CD4-positive, alpha-beta T cell treated with Interleukin-4 for 4 hours (primary cell): ENCODE measurements at places on chromosomes 2 and 18.

- DNase-seq = no peak
Observed at GRCh38 chr2:108605947-108606346, 71.7 kb downstream of the LIMS1 start.

GRCh38 chr2:7004636-7005035 is 87.4 kb downstream of the RNF144A start:
- DNase-seq = no peak

DNA sequence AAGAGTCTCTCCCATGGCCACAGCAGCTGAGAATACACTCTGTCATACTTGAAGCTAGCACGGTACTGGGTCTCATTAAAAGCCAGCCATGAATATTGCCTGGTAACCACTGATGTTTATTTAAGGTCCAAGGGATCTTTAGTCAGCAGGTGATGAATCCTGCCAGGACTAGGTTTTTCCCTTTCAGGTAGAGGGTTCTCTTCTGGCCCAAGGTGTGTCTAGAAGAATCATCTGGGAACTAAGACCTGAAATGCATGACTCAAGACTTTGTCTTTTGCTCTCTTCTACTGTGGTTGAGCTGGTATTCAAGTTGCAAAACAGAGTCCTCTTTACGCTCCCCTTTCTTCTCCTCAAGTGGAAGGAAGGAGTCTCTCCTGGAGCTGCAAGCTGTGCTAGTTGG is 400.5 kb upstream of the FSIP2 start:
- no peak for DNase-seq

DNA sequence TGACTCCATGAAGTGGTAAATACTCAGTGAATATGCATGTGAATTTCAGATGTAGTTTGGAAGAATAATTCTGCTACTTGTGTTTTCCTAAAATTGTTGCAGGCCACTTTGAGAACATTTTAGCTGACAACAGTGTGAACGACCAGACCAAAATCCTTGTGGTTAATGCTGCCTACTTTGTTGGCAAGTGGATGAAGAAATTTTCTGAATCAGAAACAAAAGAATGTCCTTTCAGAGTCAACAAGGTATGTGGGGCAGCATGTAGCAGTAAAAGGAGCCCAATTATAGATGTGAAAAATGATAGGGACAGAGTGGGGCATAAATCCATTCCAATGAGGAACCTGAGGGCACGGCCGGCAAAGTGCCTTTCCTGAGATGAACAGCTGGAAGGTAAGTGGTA is 16.1 kb downstream of the SERPINB5 start:
- no peak for DNase-seq

DNA sequence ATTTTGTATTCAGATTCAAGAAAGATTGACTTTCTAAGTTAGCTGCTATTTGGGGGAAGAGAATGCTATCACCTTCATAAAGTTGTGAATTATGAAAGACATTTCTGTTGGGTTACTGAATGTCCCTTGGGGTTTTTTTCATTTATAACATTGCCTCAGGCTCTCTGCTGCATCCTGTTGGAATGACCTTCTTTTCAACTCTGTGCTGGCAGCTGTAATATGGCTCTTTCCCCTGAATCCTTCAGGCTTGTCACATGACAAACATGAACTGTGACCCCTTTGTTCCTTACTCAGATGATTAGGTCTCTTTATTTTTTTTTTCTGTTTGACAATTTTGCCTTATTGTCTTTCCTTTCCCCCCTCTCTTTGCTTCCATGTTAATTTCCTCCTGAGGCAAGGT is 159.8 kb downstream of the TAF4B start:
- no peak for DNase-seq

DNA sequence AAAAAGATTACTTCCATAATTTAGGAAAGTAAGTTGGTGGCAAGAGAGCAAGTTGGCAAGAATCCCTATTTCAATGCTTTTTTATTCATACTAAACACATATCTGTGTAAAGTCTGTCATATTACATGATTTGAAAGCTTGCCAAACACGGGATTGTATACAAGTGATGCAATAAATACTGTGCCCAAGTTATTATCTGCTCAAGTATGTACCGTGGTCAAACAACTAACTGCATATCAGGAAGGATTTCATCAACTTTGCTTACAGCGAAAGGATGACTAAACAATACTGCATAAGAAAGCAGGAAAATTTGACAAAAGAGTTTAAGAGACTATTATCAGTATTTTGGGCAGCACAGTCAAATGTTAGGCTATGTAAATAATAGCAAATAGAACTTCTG is 69.6 kb upstream of the SCN1A start:
- DNase-seq = no peak

DNA sequence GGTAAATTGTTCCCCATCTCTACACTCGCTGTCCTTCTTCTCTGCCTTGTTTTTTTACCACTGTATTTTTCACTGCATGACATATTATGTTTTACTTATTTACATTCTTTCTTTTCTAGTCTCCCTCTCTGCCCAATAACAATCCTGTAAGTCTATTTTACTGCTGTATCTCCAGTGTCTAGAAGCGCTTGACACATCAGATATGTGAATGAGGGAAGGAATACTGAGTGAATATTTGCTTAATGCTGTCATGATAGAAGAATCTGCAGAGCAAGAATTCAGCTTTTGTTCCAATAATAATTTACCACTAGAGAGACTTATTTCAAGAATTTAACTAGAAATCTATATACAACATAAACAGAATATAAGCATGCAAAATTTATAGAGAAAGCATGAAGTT is 99.5 kb downstream of the GALNT13 start:
- DNase-seq = no peak

GRCh38 chr18:71252351-71252865 is 963.6 kb downstream of the SOCS6 start:
- no peak for DNase-seq

DNA sequence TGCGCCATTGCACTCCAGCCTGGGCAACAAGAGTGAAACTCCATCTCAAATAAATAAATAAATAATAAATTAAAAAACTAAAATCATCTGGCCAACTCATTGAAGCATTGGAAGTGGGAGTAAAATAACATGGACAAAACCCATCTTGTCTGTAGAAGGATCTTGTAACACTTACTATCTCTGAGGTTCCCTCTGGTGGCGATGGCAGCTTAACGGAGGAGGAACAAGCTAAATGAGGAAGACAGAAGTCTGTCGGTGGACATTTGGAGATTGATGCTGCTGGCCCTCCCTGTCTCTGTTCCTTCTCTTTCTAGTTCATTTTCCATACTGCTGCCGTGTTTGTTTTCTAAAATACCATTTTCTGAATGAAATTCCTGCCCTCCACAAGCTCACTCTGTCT is 43.4 kb downstream of the ZCCHC2 start:
- no peak for DNase-seq

GRCh38 chr2:74777161-74777900 is 56.6 kb upstream of the HK2 start:
- no peak for DNase-seq

DNA sequence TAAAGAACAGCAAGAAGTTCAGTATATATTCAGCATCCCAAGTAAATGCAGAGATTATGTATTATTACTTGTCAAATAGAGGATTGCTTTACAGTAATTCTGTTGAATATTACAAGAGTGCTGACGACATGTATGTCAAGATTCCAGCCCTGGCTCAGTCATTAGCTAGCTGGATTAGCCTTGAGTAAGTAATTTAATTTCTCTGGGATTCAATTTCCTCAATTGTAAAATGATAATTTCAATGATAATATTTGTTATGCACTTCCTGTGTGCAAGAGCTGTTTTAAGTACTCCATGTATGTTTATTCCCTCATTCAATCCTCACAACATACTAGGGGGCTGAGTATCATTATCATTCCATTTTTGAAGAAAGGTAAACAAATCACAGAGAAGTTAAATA is 44.0 kb downstream of the TCF4 start:
- DNase-seq = no peak

DNA sequence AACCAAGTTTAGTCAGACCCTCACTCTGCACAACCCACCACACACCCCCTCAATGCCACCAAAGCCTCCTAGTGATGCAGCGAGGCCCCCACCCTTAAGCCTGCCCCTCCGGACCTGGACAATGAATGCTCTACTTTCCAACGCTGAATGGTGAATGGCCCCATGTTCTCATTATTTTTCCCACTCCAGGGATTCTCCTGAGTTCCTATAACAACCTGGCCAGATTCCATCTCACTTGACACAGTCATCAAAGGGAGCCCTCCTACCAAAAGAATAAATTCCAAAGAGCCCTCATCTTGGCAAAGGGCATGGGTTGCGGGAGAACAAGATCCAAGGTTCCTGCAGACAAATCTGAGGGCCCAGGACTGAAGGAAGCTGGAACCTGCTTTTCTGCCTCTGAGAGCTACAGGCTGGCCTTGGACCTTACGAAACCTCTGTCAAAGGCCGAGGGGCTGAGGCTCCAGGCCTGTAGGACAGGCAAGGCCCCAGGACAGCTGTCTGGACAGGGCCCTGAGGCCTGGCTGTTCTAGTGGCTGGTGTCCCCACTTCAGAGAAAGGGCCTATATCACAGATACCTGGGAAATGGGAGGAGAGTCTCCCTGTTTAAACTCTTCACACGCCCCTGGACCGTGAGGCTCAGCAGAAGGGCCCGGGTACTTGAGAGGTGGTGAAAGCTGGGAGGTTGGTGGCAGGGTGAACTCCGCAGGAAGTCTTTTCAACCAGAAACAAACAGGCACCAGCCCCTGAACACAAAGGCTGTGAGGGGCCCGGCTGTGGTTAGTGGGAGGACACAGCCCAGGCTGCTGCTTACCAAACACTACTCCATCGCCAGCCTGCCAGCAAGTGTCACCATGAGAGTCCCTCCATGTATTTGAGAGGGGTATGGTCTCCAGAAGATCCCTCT is 27.3 kb downstream of the SFXN5 start:
- DNase-seq = no peak

DNA sequence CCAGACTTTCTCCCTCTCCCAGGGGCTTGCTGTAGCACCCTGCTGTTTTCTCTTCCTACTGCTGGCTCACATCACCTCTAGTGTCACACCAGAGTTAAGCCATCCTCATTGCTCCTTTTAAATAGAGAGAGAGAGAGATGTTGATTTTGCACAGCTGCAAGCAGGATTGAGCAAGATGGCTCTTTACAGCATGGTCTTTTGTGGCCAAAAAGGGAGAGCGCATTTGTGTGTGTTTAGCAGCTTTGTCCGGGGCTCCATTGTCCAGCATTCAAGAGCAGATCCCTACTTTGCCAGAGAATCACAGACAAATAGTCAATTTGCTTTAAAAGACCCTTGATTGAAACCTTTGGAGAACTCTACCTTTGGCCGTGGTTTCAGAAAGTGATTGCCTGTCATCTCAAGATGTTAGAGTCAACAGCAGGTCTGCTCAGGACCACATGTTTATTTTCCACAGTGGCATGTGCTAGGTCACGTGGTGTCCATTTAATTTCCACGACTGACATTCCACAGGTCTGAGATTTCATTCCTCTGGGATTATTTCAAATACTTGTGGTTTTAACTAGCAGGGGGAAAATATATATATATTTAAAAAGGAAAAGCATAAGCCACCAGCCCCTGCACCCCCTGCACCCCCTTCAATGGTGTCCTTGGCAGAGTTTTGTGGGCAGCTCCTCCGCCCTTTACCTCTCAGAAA is 359.9 kb upstream of the SLC14A2 start:
- no peak for DNase-seq

DNA sequence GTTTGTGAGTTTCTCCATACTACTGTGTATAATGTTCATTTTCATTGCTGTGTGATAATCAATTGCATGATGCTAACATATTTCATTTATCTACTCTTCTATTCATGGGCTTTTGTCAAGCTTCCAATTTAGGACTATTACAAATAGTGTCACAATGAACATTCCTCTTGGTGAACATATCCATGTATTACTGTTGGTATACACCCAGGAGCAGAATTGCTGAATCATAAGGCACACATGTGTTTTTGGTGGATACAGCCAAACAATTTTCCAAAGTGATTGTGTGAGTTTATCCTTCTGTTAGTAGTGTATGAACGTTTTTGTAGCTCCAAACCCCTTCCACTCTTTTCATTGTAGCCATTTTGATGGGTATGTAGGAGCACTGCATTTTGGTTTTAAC is 101.6 kb upstream of the COPS8 start:
- no peak for DNase-seq

DNA sequence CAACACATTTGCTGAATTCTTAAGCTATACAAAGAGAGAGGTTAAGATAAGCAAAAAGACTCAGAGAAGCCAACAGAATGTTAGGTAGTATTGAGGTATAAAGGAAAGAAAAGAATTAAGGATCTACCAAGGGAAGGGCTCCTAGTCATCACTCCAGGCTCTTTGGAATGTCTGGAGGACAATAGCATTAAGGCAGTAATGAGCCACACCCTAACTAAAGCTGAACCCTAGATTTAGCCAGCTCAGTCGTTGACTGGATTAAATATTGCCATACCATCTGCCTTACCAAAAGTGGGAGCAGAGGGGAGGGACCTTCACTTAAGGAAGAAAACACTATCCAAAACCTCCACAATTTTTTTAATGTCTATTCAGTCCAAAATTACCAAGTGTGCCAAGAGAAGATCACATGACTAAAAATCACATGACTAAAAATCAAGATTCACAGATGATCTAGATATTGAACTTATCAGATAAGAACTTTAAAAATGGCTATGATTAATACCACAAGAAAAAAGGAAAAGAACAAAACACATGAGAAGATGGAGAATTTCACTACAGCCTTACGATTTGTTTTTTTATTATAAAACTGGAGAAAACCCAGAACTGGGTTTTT is 59.7 kb downstream of the EXOC6B start:
- DNase-seq = no peak

DNA sequence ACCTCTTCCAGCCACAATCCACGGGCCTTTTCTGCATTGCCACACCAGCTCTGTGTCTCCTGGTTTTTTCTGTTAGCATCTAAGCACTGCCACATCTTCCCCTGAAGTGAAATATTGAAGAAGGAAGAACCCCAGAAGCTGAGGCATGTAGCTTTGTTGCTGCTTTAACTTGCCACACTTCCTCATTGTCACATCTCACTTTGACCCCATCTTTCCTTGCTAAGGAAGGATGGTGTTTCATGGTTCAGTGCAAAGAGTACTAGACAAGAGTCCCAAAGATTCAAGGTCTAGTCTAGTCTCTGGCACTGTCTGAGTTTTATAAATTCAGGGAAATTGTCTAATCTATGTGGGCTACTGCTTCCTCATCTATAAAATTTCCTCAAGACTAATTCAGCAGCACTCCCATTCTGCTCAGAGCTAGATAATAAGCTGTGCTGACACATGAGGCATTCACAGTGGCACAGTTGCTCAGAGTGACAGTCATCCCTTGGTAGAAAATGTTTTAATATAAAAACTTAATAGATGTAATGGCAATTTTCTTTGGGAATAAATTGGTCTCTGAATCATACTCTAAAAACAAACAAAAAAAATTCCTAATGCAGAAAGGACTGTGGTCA is 483.0 kb upstream of the ID2 start:
- no peak for DNase-seq

GRCh38 chr18:3117493-3118192 is 102.1 kb downstream of the MYOM1 start:
- no peak for DNase-seq

- DNase-seq = no peak
Observed at GRCh38 chr2:55109219-55109891, 59.1 kb upstream of the RTN4 start.
